ENCODE measurements at places on chromosomes 4 and X.
A peak's percentile ranks its signal among the peaks of the same experiment; 100 is the strongest.

GRCh38 chr4:76830964-76831703, 66.8 kb downstream of the SOWAHB start:
- DNase-seq = no peak

- DNase-seq = no peak
Measured at GRCh38 chr4:74423104-74423503, 21.8 kb upstream of the AREG start.

- DNase-seq = no peak
Measured at GRCh38 chrX:107996124-107996523, 14.0 kb upstream of the TEX13B start.

DNA sequence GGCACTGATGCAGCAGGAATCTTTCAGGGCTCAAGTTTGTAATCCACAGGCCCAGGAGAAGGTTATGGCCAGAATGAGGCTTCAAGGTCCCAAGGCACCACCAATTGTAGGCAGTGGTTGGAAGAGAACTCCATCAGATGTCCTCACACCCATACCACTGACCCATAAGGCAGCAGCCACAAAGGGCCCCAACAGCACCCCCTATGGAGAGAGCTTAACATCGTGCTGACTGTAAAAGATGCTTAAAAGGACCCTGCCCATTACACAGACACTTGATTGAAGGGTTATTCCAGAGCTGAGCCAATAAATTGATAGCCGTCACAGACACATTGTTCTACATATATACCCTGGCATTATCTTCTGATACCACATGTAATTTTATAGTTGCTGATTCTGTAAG, 113.7 kb downstream of the SOWAHB start:
- DNase-seq = no peak

DNA sequence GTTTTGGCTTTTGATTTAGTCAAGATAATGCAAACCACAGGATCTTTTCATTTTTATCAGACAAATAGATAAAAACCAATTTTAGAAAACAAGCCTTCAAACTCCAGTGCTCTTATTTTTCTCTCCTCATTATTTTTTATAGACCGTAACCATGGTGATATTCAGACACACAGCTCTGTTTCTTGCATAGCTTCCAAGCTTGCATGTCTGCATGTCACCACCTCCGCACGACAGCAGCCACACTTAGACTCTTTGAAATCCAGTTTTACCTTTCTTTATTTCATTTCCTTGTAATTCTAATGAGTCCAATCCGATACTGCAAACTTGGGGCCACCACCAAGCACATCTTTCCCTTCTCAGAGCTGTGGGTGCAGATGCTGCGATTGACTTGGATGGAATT, 94.3 kb upstream of the GPM6A start:
- no peak for DNase-seq

- DNase-seq = no peak
Measured at GRCh38 chrX:45621376-45622041, 420.8 kb upstream of the DIPK2B start.

GRCh38 chrX:150702966-150703694, 9.9 kb downstream of the MTMR1 start:
- no peak for DNase-seq

- DNase-seq = no peak
Measured at GRCh38 chrX:125203365-125203736, 116.3 kb upstream of the TEX13C start.

DNA sequence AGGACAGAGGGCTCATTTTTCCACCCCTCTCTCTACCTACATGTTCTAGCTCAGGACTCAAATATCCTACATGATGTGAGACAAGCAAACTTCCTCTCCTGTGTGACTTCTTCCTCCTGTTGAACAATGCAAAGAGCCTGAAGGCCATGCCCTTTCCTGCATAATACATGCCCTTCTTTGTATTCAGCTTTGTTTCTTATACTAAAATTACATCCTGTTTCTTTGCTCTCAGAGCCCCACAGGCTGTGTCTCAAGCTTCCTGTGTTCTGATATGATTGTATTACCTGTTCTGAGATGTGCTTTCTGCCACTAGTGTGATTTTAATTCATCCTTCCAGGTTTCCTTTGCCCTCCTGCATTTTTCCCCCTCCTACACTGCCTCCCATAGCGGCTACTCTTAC, 166.4 kb upstream of the AFF2 start:
- no peak for DNase-seq

DNA sequence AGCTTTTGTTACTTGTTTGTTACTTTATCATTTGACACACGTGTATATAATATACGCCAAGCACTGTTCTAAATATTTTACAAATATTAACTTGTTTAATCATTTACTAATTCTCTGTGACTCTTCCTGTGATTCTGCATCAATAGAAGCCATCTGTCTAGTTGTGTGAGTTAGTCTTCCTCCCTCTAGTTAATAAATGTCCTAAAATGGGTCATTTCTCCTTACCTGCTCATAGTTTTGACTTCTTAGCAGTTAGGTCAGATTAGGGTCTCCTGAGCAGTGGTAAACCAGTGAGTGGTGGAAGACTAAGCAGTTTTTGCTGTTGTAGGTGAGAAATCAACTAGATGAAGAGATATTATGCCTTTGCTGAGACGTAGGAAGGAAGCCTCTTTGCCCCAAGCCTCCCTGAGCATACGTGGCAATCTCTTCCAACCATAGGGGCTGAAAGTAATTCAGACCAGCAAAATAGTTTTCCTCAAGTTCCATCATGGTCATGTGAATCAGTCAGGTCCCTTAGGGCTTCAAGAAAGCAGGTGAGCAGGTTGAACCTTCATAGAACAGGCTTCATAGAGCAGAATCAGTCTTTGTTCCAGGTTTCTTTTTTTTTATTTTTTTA, 38.7 kb upstream of the THOC2 start:
- no peak for DNase-seq

GRCh38 chr4:2837110-2837903, 6.3 kb upstream of the ADD1 start:
- no peak for DNase-seq

DNA sequence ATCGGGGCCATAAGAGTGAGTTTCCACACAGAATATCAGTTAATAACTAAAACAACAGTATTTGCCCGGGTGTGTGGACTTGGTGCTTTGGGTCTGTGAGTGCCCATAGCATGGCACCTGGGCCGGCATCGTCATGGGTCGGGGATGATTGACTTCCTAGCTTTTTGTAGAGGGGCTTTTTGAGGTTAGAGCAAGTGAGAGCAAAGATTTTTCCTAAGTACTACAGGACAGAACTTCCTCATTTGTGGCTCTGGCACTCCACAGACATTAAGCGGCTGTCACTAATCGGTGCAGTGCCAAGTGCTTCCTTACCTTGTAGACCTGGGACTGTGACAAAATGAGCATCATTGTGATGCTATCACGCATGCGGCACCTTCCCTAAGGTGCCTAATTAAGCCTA, 81.0 kb downstream of the SHROOM2 start:
- no peak for DNase-seq

- DNase-seq = no peak
Measured at GRCh38 chr4:178142724-178143123, 700.5 kb upstream of the AGA start.

GRCh38 chr4:26217481-26217880, 103.3 kb upstream of the RBPJ start:
- DNase-seq = no peak

DNA sequence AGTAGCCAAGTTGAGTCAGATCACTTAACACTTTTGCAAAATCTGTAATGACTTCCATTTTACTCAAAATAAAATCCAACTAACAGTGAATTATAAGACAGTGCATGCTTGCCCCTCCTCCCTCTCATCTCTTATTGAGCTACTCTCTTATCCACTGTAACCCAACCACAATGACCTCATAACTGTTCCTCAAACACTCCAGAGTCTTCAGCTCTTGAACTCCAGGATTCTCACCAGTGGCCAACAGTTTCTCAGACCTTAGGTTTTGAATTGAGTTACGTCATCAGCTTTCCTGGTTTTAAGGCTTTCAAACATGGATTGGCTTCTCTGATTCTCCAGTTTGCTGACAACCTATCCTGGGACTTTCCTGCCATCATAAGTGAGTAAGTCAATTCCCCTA, 938.3 kb downstream of the RAB28 start:
- DNase-seq = peak; percentile 4

- no peak for DNase-seq
Measured at GRCh38 chr4:175090116-175090515, 172.0 kb downstream of the ADAM29 start.

- no peak for DNase-seq
Measured at GRCh38 chrX:129696463-129697155, 41.9 kb upstream of the APLN start.

GRCh38 chrX:3462166-3462508, 115.7 kb upstream of the MXRA5 start:
- no peak for DNase-seq

All from NCI-H187 (cell line).